ENCODE measurements at places on chromosomes 11 and 22.

- no peak for DNase-seq
Observed at GRCh38 chr11:61531044-61531443, 22.5 kb downstream of the LRRC10B start.

GRCh38 chr22:48342016-48342415 lies 1485.7 kb downstream of the BRD1 start:
- DNase-seq = no peak

GRCh38 chr11:103515283-103515682 lies 406.1 kb downstream of the DYNC2H1 start:
- no peak for DNase-seq

GRCh38 chr11:43908191-43908590 lies 27.6 kb downstream of the ALKBH3 start:
- no peak for DNase-seq

GRCh38 chr11:87878373-87878825 lies 296.8 kb downstream of the RAB38 start:
- DNase-seq = no peak

DNA sequence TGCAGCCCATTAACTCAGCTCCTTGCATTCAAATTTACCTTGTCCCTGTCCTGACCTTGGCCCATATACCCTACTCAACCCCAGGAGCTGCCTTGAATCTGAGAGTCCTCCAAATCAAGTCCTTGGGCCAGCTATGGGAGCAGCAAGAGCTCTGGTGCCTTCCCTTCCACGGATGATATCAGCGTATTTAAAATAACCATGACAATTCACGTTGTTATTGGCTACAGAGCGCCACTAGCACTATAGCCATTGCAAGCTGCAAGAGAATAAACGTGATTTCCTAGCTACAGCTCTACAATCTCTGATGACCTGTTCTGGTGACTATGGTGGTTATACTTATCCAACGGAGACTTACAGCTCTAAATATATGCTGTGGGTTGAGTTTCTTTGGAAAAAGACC lies 357.8 kb downstream of the LARGE1 start:
- peak; percentile 23 for DNase-seq

DNA sequence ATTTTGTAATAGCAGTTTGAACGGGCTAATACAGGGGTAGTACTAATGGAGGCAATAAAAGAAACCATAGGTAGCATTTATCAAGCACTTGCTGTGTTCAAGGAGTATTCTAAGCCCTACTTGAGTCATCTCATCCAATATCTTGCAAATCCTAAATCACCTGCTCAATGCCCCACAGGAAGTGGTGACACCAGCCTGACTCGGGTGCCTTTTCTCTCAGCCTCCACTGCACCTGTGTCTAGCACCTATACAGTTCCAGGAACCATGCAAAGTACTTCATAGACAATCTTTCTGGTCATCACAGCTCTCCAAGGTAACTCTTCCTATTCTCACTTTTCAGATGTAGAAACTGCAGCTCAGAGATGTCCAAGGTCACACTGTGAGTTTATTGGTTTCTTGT lies 98.0 kb downstream of the PRR5L start:
- DNase-seq = no peak

DNA sequence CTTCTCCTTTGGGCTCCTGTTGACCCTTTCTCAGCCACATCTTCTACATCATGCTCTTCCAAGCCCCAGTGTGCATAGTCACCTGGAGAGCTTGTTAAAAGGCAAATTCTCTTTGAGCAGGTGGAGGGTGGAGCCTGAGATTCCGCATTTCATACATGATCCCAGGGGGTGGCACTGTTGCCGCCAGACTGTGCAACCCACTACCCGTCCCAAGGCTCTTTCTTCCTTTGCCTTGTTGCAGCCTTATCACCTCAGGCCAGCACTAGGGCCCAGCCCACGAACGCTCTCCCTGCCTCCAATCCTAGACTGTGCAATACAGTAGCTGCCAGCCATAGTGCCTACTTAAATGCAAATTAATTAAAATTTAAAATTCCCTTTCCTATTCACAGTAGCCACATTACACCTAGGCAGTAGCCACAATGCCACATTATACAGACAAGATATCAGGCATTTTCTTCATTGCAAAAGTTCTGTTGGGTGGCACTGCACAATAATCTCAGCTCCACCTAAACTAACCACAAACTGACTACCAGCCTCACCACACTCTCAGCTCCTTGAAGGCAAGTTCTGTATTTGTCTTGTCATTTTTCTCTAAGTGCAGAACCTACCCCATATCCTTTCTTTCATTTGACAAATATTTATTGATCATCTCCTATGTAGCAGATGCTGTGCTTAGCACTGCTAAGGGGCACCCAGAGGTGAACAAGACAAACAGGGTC lies 4.6 kb upstream of the KCNJ5 start:
- DNase-seq = no peak

DNA sequence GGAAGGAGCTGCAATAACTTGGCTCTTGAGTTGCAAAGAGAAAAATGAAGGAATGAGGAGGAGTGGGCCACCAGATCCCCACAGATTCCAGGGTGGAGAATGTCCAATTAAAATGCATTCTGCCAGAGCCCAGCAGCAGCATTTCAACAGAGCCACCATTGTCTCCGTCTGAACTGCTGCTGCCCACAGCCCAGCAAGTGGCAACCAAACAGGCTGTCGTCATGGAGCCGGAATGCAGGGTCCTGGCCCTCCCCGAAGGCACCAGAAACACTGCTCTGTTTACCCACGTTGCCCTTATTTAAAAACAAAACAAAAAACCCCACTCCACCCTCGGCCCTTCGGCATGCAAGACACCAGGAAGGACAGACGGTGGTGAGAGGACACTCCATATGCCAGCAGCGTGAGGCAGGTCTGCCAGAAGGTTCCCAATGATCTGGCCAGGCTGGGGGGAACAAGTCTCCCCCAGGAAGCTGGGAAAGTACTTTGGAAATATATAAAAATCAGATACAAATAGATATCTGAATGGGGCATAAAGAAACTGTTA lies 32.5 kb downstream of the PLEKHA7 start:
- no peak for DNase-seq

GRCh38 chr11:9089636-9090035 lies 1.8 kb downstream of the SCUBE2 start:
- no peak for DNase-seq

GRCh38 chr11:126419801-126420697 lies 64.6 kb downstream of the ST3GAL4 start:
- no peak for DNase-seq

DNA sequence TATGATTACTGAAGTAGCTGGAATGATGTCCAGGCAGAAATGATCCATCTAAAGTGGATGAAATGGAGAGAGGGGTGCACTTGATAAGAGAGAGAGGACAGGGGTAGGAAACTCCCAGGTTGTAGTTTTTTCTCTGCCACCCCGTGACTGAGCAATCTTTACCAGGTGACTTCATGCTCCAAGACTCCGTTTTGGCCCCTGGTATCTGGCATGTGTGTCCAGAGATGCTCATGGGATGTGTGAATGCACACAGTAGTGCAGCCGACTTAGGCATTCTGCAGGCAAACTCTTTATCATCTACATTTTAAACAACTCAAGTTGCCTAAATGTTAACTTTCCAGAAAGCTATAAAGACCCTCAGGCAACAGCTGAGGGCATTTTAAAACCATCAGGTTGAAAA lies 189.3 kb upstream of the SEZ6L start:
- no peak for DNase-seq

DNA sequence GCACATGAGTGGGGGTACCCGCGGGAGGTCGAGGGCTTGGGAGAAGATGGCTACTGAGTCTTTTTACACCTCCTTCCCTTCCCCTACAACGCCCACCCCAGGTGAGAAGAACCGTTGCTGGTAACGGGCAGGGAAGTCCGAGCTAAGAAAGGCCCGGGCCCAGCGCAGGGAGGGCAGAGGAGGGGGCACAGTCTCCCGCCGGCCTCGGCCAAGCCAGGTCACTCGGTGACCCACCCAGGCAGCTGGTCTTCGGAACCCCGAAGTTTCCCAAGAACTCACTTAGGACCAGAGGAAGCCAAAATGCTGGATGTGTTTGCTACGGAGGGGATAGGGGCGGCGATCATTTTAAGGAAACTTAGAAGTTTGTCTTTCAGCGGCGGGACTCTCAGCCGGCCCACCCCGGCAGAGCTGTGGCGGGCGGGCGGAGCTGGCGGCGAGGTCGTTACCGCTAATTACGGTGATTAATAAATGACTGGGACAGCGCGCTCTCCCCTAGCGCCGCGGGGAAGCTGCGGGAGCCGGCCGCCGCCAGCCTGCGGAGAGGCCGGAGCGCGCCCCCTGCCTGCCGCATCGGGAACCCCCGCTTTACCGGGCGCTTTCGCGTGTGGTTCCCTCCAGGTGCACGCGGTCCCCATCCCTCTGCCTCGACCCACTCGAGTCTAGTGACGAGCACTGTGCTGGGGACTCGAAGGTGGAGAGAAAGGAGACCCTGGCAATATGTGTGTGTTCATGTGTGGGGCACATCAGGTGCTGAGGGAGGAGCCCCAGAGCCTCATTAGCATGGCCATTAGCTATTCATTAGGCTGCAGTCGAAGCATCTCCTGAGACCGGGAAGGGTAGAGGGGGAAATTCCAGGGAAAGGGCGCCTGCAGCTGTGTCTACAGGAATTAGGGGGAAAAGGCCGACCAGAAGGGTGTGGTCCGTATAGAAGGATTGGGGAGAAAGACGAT lies 945 bp downstream of the ROBO3 start:
- DNase-seq = peak; percentile 85

DNA sequence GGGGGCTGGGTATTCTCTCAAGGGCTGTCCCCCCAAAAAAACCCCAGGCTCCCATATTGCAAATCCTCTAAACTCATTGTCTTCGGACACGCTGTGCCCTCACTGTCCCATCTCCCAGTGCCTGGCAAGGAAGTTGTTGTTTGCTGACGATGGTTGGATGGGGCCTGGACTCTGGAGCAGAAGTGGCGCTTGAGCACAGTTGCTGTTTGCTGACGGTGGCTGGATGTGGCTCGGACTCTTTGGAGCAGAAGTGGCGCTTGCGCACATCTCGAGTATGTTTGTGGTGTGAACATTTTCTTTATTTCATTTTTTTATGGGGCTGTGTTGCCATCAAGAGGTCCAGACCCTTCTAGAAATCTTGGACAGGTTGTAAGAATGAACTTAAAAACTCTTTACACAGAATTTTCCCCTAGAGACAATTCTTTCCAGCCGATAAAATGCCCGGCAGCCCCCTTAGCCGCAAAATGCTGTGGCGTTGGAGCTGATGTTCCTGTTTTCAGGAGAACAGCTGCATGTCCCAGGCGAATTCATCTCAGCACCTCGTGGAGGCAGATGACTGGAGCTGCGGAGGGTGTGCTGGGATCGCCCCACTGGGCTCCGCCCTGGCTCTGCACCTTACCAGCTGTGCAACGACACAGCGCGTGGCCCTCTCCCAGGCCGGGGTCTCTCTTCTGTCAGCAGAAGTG lies 1167.4 kb downstream of the BRD1 start:
- no peak for DNase-seq

- no peak for DNase-seq
Observed at GRCh38 chr22:27514601-27515523, 286.7 kb downstream of the MN1 start.

DNA sequence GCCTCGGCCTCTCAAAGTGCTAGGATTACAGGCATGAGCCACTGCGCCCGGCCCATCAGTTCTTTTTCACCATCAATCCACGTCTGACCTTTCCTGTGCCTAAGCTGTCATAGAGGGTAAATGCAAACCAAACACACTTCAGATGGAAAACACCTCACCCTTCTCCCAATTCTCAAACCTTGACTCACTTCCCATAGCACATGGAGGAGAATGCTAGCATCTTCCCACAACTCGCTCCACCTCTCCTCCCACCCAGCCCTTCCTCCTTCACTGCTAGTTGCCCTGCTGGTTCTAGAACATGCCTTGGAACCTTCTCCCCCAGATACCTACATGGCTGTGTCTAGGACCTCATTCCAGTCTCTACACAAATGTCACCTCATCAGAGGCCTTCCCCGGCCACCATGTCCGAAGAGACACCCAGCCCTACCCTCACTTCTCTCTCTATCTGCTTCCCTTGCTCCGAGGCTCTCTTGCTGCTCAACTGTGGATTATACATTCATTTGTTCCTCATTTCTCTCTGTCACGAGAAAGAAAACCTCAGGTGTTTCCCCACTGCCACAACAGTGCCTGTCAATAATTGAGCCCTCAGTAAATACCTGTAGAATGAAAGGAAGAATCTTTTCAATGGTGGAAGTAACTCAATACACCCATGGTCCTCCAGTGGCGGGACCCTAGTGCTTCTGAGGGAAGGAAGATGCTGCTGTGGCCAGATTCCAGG lies 21.3 kb upstream of the NCF4 start:
- no peak for DNase-seq

DNA sequence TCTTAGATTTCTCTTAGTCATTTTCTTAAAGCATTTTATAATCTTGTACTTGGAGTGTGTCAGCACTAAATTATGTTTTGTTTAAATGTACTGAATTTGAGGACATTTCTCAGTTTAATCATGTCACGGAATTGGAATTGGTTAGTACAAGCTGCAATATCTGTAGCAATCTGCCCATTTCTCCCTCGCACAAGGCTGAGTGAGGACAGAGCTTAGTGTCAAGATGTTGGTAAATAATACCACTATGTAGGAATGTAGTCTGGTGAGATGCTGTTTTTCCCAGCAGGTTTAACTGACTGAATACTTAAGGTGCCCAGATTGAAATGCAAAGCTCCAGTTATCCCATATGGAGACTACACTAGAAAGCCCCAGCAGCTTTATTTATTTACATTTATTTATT lies 30.6 kb downstream of the SREBF2 start:
- DNase-seq = no peak

GRCh38 chr22:47267513-47268282 lies 505.2 kb downstream of the TBC1D22A start:
- DNase-seq = no peak

GRCh38 chr11:44681698-44682097 lies 45.1 kb upstream of the TSPAN18 start:
- no peak for DNase-seq

GRCh38 chr22:39240831-39241793 lies 3.7 kb downstream of the PDGFB start:
- DNase-seq = peak; percentile 78

GRCh38 chr11:115906171-115906570 lies 402.0 kb upstream of the CADM1 start:
- no peak for DNase-seq

GRCh38 chr22:28951969-28952521 lies 68.7 kb downstream of the ZNRF3 start:
- DNase-seq = peak; percentile 25

DNA sequence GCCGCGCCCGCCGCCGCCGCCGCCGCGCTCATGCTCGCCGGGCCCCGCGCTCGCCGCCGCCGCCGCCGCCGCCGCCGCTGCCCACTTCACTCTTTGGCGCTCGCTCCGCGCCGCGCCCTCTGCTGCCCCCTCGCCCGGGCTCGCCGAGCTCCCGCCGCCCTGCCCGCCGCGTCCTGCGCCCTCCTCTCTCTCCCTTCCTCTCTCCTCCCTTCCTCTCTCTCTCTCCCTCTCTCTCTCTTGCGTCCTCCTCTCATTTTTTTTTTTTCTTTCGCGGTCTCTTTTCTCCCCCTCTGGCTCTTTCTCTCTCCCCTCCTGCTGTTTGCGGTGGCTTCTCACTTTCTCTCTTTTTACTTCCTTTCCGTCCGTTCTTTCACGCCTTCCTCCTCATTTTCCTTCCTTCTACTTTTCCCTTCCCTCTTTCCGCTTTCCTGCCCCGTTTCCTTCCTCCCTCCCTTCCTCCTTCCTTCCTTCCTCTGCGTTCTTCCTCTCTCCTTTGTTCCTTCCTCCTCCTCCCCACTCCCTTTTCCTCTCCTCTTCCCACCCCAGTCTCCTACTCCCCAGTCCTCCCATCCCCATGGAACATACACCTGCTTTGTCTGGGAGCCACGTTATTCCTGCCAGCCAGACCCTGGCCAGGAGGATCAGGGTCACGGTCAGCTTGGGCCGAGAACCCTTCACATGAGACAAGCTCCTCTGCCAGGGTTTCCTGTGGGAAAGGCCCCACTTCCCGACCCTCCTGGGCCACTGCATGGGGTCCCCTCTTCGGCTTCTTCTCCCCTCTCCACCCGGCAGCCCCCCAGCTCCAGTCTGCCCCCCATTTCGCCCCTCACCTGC lies 19.3 kb upstream of the SHISAL1 start:
- DNase-seq = no peak

All from lower leg skin (tissue), 4 donors.